Hair follicle dermal papilla cell (primary cell): ENCODE measurements at places on chromosomes 6 and 20. TPM values are rescaled to one million over a fixed set of nuclear protein-coding genes. Genes with fewer than 3 reads are reported as not detected.

The PACSIN1 gene
- total RNA-seq = under 0.01 TPM in 1 of 2 replicates, not detected in the other

The FAM162B gene
- 0.61 and 0.81 TPM in 2 replicates for total RNA-seq

The ESR1 gene
- 4.0 and 4.1 TPM in 2 replicates for total RNA-seq

The DYNLT2 gene
- 0.61 and 0.65 TPM in 2 replicates for total RNA-seq

The SMLR1 gene
- under 0.01 TPM in 1 of 2 replicates, not detected in the other for total RNA-seq
